ENCODE measurements at places on chromosomes 2 and 18.

- no peak for DNase-seq
These were observed 80.7 kb downstream of the LYPD1 start for GRCh38 chr2:132589111-132589830.

DNA sequence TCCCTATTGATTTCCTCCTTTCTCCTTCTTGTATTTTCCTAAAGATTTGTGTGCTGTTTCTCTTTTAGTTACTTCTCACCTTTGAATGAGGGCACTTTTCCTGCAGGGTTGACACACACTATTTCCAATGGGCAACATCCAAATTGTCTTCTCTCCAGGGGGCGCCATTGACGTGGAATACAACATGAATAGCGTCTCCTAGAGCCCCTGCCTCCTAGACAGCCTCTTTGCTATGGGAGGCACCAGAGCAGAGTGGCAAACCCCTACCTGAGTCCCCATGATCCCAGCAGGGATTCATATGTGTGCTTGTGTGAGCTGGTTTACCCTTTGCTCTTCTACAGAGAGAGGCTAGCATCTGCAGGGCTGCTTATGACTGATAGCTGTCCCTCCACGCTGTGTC is 61.3 kb upstream of the ITSN2 start:
- DNase-seq, result no peak

DNA sequence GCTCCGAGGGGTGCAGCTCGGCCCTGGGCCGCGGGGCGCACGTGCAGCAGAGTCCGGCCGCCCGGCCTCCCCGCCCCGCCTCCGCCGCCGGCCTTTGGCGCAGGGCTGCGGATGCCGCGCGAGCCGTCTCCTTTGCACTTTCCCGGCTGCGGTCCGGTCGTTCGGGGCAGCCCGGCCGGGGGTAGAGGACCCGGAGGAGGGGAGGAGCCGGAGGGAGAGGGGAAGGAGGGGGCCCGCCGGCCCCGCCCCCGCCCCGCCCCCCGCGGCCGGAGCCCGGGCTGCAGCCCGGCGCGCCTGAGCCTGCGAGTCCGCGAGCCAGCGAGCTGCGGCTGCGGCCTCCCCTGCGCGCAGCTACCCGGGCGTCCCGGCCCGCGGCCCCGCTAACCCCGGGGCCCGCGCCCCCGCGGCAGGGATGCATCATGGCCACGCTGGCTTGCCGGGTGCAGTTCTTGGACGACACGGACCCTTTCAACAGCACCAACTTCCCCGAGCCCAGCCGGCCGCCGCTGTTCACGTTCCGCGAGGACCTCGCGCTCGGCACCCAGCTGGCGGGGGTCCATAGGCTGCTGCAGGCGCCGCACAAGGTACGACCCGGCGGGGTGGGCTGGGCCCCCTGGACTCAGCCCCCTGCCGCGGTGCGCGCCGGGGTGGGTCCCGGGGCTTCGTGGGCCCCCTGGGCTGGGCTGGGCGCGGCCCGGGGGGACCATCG is at the start of gene FHOD3:
Gene FHOD3, plus strand, starts transcription at position 297 of the 709 bp plus-strand sequence. Its CDS starts 123 bp downstream, at position 420.
- peak; percentile 53 for DNase-seq

DNA sequence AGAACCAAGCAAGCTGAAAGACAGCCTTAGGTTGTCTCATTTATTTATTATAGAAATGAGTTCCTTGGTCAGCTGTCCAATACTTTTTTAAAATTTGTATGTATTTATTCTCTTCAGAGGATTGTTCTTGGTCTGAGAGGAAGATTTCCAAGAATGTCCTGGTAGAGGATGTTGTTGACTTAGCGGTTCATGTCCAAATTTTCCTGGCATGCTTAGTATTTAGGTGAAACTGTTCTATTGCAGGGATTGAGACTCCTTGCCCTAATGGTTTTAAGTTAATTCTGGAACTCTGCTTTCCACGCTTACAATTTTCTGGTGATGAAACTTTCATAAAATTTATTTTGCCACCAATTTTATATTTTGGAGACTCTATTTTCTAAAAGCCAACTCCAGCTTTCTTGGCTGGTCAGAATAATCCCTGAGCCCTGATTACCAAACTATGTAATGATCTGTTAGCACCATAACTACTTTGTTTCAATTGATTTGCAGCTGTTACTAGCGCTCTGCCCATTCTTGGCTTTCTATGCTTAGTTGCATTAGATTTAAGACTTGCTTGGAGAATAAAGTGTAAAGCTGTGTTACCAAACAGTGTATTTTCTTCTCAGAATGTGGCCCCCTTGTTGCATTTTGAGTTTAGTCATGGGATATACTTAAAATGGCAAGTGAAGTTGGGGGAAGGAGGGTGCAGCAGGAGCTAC is 1868.8 kb upstream of the CELF4 start:
- DNase-seq, result no peak

GRCh38 chr2:203774760-203775159 is 68.3 kb downstream of the CD28 start:
- no peak for DNase-seq

- DNase-seq, result no peak
These were observed 205.8 kb upstream of the NCKAP5 start for GRCh38 chr2:133773854-133774653.

DNA sequence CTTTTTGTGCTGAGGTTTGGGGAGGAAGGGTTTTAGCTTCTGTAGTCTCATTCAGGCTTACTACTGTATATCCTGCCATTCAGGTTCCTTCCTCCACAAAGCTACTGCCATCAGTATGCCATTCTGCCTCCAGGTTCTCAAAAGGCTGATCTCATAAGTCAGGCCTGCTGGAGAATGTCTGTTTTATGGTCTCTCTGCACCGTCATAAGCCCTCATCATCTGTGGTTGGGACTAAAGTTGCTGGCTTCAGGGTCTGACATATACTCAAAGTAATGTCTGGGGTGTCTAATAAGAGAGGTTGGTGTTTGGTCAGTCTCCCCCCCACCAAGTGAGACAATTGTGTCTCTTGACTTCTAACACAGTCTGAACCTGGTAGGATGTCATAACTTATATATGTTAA is 36.2 kb upstream of the CCBE1 start:
- no peak for DNase-seq

- DNase-seq, result no peak
These were observed 31.3 kb upstream of the CNTNAP5 start for GRCh38 chr2:123993728-123994323.

- no peak for DNase-seq
These were observed 44.5 kb upstream of the SEMA4C start for GRCh38 chr2:96914332-96914731.

DNA sequence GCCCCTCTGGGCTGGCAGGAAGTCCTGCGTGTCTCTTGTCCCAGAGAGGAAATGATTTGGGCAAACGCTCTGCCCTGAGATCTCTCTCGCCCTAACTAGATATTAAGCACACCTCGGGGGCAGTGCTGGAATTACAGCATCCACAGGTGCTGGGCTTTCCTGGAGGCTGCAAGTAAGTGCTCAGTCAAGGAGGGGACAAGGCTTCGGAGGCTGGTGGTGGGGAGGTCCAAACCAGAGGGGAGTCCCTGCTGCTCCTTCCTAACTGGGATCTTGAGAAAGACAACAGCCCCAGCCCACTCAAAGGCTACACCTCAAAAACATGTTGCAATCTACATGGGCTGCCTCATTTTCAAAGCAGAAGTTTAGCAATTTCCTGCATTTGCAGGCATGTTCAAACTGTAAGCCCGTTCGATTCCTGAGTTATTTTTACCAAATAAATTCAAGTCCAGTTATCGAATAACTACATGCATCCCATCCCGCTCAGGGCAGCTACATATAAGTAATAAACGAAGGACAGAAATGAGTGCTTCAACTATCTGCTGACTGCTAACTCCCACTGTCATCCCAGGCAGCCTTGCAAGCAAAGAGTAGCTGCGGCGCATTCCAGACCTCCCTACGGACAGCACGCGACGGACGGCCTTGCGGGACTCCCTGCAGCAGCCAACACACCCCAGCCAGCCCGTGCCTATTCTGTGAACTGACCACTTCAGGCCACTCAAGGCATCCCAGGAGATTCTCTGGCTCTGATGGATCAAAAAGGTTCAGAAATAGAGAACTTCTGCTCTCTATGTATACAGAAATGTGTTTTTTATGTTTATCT is 27.5 kb downstream of the ZNF516 start:
- DNase-seq, result no peak

DNA sequence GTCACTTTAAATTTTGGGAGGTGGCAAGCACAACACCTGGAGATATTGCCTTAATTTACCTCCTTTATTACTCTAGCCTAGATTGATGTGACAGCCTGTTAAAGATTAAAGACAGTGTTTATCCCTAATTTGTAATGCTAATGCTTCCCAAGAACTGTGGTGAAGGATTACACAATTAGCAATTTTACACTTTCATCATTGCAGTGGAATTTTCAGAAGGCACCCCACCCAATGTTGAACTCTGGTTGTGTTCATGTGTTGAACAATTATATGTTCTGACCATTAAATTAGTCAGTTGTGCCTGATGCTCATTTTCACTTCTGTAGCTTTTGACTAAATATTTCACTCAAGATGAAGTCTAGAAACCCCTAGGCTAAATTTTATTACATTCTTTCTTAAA is 317.1 kb upstream of the CWC22 start:
- no peak for DNase-seq
